ENCODE measurements at places on chromosomes 12 and 14.

DNA sequence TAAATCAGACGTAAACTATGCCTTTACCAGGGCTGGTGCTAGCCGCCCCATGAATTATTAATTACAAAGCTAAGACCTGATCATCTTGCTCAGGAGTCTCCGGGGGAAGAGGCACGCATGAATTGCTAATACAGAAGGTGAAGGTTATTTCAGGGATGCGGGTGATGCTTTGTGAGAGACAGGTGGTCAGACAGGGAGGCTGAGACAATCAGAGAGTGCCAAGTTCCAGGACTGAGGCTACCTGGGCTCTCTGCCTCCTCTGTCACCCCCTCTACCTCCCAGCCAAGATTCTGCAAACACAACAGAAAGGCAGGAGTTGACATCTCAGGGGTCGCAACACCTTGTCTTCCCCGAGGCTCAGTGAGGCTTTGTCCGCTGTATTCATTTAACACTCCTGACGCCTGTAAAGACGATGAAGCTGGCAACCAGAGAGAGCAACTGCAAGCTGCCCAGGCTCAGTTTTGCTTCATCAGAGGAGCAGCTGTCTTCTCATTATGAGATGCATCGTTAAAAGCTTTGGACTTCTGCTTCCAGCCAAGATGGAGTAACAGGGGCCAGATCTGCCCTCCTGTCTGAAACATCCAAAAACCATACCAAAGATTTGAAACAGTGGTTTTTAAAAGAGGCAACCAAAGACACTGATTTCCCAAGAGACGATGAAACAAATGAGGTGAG lies 46.6 kb downstream of the PRIMA1 start:
- no peak for DNase-seq

GRCh38 chr14:81005540-81006228 lies 50.3 kb downstream of the TSHR start:
- DNase-seq, result no peak

DNA sequence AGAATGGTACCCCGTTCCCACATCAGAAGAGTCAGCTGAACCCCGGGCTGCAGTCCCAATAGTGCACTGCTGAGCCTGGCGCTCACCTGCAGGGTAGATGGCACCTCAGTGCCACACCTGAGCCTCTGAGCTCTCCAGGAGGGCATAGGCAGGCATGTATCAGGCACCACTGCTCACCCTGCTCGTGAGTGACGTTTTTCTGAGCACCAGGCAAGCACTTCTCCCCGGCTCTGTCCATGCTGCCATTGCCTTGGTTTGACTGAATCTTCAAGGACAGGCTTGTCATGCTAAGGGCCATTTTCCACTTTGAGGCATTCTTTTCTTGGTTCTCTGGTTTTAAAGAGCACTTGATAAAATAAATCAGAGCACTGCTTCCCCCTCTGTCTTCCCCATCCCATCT lies 161.6 kb upstream of the PRMT8 start:
- DNase-seq, result no peak

GRCh38 chr12:111089616-111090015 lies 169.2 kb upstream of the MYL2 start:
- no peak for DNase-seq

- DNase-seq, result no peak
Measured at GRCh38 chr12:113136128-113136989, 798 bp upstream of the RASAL1 start.

DNA sequence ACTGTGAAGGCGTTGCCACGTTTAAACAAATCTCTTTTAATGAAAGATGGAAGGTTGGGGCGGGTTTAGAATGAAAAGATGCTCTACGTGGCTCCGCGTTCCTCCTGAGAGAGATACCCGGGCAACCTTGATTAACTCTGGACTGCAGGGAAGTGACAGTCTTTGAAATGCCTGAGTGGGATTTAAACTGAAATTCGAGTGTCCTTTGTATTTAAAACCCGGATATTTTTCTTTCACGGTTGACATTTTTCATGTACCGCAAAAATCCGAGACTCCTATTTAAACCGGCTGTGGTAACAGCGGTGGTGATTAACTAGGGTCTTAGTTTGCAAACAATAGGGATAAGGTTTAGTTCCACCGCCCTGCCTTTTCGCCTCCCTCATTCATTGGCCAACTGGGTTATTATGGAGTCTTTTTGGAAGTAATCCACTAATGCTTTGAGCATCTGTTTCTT lies 707 bp downstream of the G2E3 start:
- DNase-seq, result no peak

DNA sequence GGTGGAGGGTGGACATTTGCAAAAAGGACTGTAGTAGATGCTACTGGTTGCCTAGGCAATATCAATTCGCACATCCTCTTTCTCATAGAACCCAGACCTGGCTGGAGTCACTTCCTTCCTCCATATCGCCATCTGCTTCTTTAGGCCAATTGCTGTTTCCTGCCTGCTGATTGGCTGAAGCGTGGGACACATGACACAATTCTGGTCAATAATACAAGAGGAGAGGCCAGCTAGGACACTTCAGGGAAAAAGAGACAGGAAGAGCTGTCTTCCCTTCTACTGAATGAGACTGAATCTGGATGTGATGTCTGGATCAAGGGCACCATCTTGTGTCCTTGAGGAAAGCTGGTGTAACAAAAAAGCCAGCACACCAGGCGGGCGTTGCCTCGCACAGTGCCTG lies 53.8 kb downstream of the TRPV4 start:
- DNase-seq, result no peak

GRCh38 chr14:89206389-89207031 lies 210.5 kb downstream of the FOXN3 start:
- no peak for DNase-seq

GRCh38 chr12:113462117-113462774 lies 9.4 kb downstream of the LHX5 start:
- DNase-seq, result no peak

- no peak for DNase-seq
Measured at GRCh38 chr12:6822426-6823135, 960 bp downstream of the GPR162 start.

DNA sequence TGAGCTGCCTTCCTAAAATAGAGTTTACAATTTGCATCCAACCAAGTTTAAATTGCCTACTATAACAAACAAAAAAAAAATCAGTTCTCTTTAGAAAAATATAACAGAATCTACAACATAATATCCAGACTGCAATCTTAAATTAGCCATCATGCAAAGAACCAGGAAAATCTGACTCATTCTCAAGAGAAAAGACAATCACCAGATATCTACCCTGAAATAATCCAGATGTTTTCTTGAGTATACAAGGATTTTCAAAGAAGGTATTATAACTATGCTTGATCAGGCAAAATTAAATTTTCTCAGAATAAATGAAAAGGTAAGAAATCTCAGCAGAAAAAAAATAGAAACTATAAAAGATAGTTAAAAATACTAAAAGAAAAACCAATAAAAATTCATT lies 115.6 kb downstream of the CCER1 start:
- no peak for DNase-seq

- no peak for DNase-seq
Measured at GRCh38 chr12:67916266-67916970, 72.8 kb upstream of the IFNG-AS1 start.

DNA sequence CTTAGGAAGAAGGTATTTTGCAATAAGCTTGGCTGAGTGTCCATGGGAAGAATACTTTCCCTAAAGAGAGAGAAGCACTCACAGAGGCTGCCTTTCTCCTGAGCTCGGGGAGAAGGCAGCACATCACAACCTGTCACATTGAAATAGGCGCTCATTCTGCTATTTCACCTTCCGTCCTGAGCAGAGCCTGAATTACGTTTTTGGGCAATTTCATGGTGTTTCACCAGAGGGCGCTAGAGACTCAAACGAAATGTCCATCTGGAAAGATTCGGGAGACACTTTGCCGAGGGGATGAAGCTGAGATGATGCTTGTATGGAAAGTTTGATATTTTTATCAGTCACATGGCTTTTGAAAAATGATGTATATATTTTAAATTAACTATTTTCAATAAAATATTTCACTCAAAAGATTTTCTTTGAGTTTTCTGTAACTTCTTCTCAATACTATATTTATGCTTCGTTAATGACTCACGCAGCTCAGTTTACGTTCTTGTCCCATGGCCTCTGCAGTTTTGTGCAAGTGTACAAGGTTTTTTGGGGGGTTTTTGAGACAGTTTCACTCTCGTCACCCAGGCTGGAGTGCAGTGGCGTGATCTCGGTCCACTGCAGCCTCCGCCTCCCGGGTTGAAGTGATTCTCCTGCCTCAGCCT lies 17.4 kb upstream of the B4GALNT3 start:
- DNase-seq, result no peak

GRCh38 chr12:96986883-96987523 lies 79.9 kb downstream of the NEDD1 start:
- no peak for DNase-seq

DNA sequence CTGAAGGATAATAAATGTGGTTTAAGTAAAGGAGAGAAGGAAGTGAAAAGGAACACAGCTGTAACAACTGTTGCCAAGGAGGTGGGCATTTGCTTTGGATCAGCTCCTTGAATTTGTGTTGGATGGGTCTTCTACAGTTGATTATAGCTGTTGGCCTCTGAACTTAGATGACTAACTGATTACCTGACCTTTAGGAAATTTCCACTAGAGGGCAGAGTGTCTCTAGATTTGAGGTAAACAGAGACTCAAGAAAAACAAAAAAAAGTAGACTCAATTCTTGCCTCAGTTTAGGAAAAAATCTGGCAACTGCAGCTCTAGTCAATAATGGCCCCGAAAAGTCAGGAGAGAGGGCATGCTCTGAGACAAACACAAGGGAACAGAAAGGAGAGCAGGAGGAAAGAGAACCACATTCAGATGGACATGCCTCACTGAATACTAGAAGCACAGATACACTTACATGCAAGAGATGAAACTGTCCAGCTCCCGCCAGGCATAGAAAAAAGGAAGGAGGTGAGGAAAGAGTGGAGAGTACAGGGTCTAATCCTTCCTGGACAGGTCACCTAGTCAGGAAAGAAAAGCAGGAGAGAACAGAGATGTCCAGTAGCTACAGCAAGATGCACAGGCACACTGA lies 20.6 kb downstream of the COX14 start:
- no peak for DNase-seq

GRCh38 chr12:32039917-32040575 lies 66.6 kb upstream of the BICD1 start:
- no peak for DNase-seq

DNA sequence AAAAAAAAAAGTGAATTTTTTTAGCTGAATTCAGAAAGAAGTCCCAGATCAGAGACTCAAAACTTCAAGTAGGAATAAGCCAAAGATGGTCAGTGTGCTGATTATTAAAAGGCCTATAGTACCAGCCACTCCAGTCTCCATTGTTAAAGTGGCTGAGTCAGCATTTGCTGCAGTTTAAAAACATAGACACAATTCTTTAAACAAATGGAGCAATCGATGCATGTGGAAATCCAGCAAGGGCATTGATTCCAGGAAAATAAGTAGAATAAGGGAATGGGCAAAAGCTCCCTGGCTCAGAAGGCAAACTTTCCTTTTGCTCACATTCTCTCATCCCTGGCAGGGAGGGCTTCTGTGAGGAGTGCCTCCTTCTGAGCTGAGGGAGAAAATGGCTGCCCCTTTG lies 317.6 kb downstream of the LRIG3 start:
- no peak for DNase-seq

GRCh38 chr12:71069311-71069710 lies 88.5 kb downstream of the TSPAN8 start:
- DNase-seq, result no peak

- no peak for DNase-seq
Measured at GRCh38 chr14:95520346-95520745, 3.9 kb upstream of the SYNE3 start.

DNA sequence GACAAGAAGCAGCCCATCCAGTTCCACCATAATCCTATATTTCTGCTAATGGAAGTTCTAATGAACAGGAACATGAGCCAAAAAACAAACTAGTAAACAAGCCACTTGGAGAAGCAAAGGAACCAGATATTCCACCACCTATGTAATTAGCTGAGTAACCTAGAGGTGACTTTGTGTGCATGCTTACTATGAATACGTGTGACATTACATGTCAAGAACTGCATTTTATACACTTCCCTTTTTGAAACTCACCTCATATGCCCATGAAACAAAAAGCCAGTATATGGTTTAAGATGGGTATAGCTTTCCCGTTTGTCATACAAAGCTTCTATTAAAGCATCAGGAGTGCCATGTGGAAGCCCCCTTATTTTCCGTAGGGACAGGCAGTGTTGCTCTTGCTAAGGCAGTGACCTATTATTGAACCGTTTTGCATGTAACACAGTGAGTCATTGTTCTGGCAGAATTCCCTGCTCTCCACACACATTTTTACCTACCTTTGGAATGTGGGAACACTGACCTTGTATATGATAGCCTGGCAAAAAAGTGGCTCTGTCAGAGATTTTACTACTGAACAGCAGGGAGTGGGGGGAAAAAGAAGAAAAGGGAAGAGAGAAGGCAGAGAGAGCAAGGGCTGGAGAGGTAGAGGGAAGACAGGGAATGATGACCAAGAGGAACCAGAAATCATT lies 34.8 kb upstream of the FRMD6 start:
- DNase-seq, result no peak

GRCh38 chr12:78210894-78211302 lies 380.2 kb downstream of the NAV3 start:
- DNase-seq, result no peak

DNA sequence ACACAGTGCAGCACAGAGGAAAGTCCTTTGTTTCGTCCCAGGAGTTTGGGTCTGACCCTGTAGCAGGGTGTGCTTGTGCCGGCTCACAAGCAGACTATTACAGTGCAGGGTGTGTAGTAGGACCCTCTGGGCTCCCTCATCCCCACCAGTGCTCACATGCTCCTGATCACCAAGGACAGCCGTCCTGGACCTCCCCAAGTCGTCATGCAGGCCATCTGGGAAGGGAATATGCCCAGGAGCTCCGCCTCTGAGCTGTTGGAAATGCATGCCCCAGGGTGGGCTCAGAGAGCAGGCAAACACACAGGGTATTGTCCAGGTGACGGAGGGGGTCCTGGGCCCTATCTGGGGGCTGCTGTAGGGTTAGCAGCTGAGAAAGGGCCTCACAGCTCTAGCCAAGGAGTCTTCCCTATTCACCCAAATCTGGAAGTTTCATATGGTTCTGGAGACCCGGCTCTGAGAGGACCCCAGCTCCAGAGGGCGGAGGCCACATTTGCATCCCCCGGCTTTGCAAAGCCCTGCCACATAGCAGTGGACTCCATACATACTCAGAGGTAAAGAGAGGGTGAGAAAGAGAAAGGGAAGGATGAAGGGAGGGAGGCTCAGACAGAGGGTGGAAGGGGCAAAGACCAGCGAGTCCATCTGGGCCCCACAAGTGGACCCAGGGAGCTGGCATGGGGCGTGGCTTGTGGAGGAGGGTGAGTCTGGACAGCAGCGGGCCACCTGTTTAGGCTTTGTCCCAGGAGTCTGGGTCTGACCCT lies 53.5 kb upstream of the PPP2R5C start:
- no peak for DNase-seq

GRCh38 chr14:56552615-56553014 lies 27.0 kb upstream of the TMEM260 start:
- no peak for DNase-seq
